ENCODE measurements at places on chromosomes 7 and 10.

DNA sequence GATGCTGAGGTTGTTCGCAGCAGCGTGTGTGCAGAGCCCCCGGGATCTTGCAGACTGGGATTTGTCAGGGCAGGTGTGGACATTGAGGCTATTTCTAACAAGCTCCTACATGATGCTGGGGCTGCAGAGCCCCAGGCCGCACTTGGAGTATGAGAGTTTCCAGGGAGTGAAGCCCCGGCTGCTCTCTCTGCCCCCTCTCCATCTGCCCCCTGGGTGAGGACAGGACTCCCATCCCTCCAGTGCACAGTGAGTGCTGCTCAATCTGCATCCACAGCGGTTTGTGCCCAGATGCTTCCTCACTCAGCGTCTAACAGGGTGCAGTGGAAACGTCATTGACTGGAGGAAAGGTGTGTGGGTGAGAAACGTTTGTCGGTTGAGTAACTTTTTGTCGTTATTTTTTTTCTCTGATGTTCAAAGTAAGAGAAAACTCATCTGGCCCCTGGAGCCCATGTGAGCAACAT, 25.3 kb downstream of the IL2RA start:
- DNase-seq = no peak

DNA sequence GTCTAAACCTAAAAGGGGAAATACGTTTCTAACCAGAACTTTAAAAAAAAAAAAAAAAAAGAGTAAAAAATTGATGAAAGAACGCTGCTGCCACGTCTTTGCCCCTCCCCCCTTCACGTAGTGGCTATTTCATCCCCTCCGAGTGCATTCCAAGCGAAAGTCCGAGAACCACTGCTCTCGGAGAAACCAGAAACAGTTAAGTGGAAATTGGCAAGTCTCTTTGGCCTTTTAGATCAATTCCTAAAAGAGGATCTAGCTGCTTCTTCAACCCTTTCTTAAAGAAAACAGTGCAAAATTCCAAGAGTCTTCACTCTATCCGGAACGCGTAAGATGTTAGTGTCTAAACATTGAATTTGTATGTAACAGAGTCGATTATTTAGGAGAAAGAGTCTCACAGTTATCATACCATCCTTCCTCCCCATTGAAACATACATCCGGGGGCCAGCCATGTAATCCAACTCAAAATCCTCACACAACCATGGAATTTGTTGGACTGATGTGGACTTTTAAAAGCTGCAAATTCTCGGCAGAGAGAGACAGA, 1.1 kb downstream of the P4HA1 start:
- peak; percentile 75 for DNase-seq

DNA sequence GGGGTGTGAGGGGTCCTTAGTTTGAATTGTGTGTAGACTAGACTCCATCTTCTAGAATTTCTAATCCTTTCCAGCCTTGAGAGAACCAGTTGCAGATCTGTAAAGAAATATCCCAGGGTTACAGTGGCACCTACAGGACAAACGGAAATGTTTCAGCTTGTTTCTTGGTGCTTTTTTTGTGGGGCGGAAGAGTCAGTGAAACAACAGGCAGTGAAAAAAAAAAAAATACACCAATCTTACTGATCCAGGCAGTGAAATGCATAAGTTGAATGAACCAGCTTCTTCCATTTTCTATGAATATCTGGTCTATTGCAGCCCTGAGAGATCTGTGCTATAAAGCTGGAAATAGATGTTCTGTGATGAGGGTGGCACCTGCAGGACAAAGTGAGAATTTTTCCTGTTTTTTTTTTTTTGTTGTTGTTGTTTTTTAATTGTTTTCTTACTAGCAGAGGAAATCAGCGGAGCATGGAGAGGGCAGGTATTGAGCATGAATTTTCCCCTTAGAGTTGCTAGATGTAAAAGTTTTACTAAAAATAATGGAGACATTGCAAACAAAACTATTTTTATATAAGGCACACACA, 81.9 kb upstream of the DYNC1I1 start:
- DNase-seq = peak; percentile 75

DNA sequence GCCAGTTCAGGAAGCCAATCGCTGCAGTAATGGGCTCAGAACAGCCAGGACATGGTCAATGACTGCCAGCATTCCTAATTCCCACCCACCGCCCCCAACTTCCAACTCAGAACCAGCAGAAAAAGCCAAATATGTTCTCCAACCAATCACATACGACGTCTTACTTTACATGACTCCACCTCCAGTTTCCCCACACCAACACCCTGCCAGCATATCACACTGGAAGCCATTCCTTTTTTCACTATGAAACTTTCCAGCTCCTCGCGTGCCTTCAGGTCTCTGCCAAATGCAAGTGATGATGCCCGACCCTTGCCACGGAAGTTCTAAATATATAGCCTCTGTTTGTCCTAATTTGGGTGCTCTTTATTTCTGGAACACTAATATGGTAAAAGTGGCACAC, 12.5 kb downstream of the NPS start:
- DNase-seq = no peak

DNA sequence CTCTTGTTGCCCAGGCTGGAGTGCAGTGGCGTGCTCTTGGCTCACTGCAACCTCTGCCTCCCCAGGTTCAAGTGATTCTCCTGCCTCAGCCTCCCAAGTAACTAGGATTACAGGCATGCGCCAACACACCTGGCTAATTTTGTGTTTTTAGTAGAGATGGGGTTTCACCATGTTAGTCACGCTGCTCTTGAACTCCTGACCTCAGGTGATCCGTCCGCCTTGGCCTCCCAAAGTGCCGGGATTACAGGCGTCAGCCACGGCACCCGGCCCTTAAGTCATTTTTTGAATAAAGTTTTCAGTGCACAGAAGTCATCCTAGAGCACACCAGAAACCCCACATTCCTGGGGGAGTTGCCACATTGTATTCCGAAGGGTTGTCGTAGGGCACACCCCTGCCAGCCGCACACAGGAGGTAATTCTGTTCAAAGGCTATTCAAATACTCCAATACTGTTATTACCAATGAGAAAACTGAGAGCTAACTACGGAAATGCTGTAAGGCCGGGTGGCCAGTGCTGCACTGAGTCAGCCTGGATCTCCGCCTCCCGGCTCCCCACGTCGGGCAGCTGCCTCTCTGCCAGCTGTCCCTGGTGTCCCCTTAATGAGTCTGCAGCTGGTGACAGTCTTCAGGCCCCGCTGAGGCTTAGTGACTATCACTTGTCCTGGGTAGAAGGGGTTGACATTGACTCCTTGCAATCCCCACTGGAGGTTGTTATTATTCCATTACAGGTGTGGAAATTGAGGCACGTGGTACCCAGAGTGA, 8.6 kb upstream of the RFC2 start:
- DNase-seq = no peak

DNA sequence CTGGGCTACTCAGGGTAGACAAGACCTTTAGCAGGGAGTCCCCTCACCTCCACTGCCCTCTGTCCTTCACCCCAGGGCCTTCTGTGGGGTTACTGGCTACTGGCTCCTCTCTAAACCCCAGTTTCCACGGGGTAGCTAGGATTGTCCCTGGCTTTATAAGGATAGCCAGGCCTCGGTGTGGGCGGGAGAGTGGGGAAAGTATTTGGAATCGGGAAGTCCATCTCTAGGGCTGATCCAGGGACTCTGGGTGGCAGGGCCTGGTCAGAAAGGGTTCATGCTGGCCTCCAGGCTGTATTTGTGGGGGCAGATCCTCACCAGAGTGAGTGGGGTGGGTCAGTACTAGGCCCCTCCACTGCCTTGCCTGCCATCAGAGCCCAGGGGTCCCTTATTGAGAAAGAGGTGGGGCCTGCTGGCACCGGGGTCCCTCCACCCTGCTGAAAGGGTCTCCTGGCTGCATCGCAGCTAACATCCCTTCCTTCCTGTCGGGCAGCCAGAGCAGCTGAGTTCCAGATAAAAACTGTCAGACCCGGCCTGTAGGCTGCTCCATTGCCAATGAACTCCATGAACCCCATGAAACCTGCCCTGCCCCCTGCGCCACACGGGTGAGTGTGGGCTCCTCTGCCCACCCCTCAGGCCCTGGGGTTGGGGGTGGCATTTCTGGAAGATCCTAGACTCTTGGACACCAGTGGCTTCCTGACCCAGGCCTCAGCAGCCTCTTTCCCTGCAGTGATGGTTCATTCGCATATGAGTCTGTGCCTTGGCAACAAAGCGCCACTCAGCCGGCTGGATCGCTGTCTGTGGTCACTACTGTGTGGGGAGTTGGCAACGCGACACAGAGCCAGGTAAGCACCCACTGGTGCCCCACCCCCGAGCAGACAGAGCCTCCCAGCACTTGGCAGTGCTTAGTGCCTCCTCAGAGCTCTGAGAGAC, 7.3 kb downstream of the ZMIZ2 start:
- no peak for DNase-seq

- no peak for DNase-seq
Measured at GRCh38 chr10:122258136-122259074, 12.7 kb upstream of the BTBD16 start.

- DNase-seq = no peak
Measured at GRCh38 chr7:28993371-28993770, 35.2 kb upstream of the TRIL start.

- DNase-seq = peak; percentile 68
Measured at GRCh38 chr7:21944616-21945453, 864 bp downstream of the CDCA7L start.

- DNase-seq = peak; percentile 91
Measured at GRCh38 chr10:3720228-3721019, 64.6 kb downstream of the KLF6 start.

Measured in hematopoietic multipotent progenitor cell treated with erythropoietin and hydrocortisone succinate and interleukin-3 and kit ligand, for 4 days (in vitro differentiated cells).